Hematopoietic multipotent progenitor cell (in vitro differentiated cells): ENCODE measurements at places on chromosomes 2 and 18.
A peak's percentile ranks its signal among the peaks of the same experiment; 100 is the strongest.

- no peak for DNase-seq
Observed at GRCh38 chr18:79576686-79577351, 102.8 kb upstream of the CTDP1 start.

DNA sequence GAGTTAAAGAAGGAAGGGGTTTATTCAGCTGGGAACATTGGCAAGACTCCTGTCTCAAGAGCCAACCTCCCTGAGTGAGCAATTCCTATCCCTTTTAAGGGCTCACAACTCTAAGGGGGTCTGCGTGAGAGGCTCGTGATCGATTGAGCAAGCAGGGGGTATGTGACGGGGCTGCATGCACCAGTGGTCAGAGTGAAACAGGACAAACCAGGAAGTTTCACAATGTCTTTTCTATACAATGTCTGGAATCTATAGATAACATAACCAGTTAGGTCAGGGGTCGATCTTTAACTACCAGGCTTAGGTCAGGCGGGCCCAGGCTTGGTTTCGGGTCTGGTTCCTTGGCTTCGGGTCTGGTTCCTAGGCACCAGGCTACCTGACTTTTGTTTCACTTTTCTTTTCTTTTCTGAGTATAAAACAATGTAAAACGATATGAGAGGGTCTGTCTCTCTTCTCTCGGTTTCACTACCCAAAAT is 30.1 kb upstream of the LIPG start:
- no peak for DNase-seq

DNA sequence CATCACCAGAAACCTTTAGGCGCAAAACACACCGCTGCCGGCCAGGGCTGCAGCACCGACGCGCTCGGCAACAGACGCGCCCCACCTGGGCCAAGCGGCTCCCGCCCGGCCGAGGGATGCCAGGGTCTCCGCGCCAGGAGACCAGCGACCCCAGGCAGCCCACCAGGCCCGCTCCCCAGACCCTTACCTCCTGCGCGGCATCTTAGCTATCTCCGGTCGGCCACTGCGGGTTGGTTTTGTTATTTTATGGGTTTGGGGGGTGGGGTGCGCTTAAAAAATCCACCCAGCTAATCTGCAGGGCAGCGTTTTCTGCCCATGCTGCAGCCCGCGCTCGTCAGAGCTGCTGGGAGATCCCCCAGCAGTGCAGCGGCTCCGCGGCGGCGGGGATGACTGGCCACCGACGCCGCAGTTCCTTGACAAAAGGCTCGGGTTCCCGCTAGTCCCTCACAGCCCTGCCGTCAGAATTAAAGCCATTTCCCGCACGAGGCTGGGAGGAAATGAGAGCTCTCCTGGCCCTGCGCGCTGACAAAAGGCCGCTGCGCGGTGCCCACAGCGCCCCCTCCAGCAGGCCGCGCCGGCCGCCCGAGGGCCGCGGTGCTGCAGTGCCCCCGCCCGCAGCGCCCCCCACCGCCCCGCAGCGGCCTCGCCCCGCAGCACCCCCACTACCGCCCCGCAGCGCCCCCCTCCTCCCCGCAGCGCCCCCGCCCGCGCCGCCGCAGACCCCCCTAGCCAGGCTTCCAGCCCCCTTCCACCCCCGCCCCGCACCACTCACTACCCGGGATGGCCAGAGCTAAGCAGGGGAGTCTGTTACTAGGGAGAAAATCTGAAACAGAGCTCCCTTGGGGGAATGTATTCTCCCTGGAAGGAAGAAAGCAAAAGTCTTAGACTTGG is at the start of gene ADD2:
ADD2 (minus strand) TSS at position 502 of the 891 bp plus-strand sequence. CDS start 61,792 bp downstream, outside the sequence.
- peak; percentile 60 for DNase-seq

DNA sequence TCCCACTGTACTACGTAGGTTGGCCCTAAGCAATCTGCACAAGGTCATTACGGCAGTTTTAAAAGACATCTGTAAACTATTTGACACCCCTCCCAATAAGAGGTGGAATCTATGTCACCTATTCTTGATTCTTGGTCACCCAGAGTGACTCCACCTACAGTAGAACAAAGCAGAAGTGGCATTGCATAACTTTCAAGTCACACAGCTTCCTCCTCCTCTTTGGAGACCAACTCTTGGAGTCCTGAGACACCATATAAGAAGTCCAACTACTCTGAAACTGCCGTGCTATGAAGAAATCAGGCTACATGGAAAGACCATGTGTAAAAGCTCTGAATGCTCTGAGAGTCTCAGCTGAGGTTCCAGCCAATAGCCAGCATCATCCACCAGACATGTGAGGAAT is 253.5 kb upstream of the CDH20 start:
- DNase-seq = no peak

- no peak for DNase-seq
Observed at GRCh38 chr2:65389476-65389875, 42.9 kb downstream of the SPRED2 start.

DNA sequence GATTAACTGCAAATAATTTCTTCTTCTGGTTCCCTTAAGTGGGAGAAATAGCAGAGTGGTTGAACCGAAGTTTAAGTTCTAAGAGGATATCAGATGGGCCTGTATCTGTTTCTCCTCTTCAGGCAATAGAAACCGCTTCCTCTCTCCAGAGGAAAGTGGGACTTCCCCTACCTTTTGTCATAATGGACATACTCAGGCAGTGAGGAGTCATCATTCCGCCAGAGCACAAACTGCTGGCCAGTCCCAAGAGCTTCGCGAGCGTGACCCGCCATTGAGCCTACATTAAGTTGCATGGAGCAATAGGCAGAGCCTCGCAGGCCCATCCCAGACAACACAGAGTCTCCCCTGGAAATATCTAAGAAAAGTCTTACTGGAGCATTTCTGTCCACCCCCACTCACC is 158.9 kb downstream of the LDLRAD4 start:
- DNase-seq = no peak

GRCh38 chr2:168895771-168896170 is 5.3 kb upstream of the G6PC2 start:
- no peak for DNase-seq

- DNase-seq = no peak
Observed at GRCh38 chr2:138640921-138641676, 139.1 kb downstream of the NXPH2 start.

DNA sequence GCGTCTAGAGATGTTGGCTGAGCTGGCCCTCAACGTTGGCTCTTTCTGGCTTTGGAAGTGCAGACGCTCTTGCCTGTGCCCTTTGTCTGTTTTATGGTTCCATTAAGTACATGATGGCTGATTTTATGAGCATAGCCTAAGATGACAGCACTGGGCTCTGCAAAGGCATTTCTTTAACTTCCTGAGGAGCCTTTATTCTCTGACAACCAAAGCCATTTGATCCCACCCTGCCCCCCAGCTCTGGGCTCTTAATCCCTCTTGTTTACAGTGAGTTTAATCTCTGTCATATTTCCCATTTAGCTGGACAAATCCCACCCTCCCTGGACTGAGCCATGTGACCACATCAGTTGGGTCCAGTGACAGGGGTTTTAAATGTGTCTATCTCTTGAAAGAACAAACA is 195.9 kb downstream of the ACKR3 start:
- DNase-seq = no peak

DNA sequence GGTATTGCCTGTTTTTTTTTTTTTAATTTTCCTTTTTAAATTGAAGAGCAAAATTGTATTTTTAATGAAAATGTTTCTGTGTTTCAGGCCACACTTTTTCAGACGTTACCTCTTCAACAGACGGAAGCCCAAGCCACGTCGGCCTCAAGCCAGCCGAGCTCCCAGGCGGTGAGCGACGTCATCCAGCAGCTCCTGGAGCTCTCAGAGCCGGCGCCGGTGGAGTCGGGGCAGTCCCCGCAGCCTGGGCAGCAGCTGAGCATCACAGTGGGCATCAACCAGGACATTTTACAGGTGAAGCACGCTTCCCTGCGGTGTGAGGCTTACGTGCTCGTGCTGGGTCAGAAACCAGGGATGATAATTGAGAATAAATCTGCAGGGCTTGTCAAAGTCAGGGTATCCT is 57.7 kb downstream of the ZNF236 start:
- DNase-seq = no peak
